ENCODE measurements at places on chromosomes 3 and 15. TPM values are rescaled to one million over a fixed set of nuclear protein-coding genes. Genes with fewer than 3 reads are reported as not detected.

Gene PIGZ
- total RNA-seq: 2.4 TPM

Gene PPARG
- total RNA-seq: 12.6 TPM

Gene KIAA1143
- total RNA-seq: 16.0 TPM

Gene FBXW12
- total RNA-seq: not detected

Gene ERC2
- total RNA-seq: 1.1 TPM

Gene ITIH1
- total RNA-seq: not detected

Gene C2CD4A
- 1.5 TPM for total RNA-seq

All from endothelial cell of coronary artery (primary cell).